NCI-H2029 treated with DMSO at 0.1 percent for 48 hours (cell line): ENCODE measurements at places on chromosomes 5 and 9.

DNA sequence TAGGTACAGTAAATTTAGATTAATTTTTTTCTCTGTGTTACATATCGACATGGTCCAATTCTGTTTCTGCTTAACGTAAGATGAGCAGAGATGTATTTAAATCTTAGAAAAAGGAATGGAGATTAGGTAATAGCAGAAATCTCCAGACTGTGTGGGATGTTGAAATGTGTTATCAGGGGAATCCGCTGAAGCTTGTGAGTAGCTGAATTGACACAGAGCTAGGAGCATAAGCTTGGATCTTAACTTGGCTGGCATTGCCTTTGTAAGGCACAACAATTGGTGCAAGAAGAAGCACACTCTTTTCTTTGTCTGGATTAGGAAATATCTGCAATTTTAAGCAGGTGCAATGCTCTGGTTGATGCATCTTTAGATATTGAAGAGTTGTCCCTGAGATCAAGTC is 53.1 kb downstream of the PLPPR1 start:
- no peak for DNase-seq

DNA sequence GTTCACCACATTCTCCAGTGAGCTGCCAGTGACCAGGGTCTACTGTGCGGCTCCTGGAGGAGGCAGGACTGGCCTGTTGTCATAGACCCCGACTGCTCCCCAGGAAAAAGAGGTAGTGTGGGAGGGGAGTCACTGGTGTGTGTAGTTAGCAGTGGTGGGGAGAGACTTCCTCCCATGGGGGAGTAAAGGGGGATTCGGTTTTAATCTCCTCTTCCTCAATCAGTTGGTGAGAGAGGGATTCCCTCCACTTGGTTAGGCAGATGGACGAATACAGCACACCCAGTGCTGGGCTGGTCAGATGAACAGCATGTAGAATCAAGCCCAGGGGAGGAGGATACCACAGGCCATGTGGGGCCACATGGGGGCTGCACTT is 207.6 kb upstream of the S1PR3 start:
- no peak for DNase-seq

DNA sequence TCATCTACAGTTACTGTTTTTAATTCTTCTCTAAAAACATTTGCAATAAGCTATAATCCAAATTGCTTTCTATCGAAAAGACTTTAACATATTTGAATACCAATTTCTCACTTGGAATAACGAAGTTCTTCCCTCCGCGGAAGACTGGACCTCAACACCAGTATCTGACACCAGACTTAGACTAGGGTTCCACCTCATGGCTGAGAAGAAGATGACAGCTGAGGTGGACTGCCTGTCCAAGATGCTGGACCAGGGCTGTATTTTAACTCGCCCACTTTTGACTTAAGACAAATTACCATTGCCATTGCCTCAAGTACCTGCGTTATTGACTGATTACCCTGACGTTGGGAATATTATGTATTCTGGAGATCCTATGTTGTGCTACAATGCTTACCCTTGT is 34.1 kb downstream of the ZMAT2 start:
- no peak for DNase-seq

DNA sequence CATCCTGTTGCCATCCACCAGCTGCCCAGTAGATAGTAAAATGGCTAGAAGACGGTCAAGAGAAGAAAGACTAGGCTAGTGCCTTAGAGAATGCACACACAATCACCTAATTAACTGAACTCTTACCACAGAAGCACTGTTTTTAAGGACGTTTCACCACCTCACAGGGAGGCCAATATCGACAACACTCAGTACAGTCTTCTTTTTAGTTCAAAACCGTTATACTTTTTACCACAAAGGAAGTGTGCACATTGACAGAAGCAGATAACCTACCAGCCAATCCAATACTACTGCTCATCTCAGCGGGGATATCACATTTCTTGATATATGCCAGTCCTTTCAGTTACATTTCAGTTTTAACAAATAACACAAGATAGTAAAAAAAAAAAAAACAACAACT is 122.3 kb downstream of the GNAQ start:
- DNase-seq, result no peak

DNA sequence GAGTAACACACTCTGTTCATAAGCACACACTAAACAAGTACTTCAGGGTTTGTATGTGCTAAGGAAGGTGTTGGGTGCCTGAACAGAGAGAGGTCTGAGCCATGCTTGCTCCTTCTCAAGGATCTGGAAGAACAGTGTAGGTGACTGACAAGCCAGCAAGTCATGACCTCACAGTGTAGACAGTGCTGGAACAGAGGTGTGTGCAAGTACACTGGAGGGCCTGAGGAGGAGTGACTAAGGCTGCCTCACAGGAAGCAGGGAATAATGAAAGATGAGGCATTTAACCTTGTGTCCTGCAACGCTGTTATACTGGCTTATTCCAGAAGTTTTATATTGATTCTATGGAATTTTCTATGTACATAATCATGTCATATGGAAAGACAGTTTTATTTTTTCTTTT is 83.9 kb downstream of the TMEM174 start:
- DNase-seq, result no peak

DNA sequence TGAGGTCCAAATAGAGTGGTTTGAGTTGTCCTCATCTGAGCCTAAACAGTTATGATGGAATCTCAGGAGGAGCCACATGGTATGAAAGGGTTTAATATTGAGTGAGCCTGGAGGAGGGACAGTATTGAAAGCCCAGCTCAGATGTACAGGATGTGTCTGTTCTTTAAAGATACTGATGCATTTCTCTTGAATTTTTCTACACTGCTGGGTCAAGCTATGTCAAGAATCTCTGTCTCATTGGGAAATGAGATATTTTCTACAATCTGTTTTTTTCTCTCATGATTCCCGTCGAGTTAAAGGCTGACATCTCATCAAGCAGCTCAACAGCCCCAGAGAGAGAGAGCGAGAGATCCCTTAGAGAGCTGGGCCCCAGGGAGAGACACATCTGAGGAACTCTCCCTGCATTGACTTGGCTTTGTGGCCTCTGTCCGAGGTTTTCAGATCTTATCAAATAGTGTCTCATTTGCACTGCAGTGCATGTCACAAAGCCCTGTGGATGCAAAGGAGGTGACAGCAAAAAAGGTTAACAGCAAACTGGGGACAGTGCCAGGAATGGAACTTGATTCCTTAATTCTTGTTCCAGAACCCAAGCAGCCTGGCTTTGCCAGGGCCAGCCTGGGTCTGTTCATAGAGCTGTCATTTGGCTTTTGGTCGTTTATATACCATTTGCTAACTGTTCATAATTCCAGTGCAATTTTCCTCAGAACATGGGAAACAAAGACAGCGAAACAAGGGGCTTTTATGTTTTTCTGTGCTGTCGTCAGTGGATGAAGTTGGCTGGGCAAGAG is 19.0 kb upstream of the ACTBL2 start:
- no peak for DNase-seq

GRCh38 chr9:78543353-78543752 is 246.4 kb downstream of the PSAT1 start:
- no peak for DNase-seq

DNA sequence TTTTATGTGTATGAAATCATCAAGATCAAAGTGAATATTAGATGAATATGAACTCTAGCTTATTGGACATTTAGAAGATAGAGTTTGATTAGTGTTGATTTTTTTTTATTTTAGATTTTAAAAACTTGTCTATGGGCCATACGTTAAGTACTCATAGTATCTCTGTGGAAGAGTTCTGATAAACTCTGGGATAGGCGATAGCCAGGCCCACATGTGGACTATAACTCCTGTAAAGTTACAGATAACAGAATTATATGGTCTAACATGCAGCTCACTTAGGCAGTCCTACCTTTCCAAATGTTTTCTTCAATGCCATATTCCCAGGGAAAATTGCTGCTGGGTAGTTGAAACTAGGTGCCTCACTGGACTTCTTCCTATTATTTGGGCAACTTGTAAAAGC is 10.4 kb downstream of the SLC31A1 start:
- no peak for DNase-seq

DNA sequence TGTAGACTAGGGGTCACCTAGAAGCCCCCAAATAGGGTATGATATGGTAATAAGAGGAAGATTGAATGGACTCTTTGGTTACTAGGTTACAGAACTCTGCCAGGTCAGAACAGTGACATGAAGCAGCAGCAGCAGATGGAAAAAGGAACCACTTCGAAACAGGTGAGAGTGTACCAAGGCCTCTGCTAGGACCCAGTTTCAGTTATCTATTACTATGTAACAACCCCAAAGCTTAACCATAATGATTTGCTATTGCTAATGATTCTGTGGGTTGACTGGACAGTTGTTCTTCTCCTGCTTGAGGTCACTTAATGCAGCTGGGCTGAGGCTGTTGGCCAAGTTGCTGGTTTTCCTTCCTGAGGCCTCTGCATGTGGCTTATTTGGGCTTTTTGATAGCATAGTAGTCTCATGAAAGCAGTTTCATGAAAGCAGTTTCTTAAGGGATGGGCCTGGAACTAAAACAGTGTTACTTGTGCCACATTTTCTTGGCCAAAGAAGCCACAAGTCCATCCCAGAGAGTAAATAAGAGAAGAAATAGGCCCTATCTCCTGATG is 17.6 kb downstream of the C9orf43 start:
- DNase-seq, result no peak
